Ovary (tissue), 10 donors: ENCODE measurements at places on chromosomes 1 and 21. TPM values are rescaled to one million over a fixed set of nuclear protein-coding genes. Genes with fewer than 3 reads are reported as not detected.

DNA sequence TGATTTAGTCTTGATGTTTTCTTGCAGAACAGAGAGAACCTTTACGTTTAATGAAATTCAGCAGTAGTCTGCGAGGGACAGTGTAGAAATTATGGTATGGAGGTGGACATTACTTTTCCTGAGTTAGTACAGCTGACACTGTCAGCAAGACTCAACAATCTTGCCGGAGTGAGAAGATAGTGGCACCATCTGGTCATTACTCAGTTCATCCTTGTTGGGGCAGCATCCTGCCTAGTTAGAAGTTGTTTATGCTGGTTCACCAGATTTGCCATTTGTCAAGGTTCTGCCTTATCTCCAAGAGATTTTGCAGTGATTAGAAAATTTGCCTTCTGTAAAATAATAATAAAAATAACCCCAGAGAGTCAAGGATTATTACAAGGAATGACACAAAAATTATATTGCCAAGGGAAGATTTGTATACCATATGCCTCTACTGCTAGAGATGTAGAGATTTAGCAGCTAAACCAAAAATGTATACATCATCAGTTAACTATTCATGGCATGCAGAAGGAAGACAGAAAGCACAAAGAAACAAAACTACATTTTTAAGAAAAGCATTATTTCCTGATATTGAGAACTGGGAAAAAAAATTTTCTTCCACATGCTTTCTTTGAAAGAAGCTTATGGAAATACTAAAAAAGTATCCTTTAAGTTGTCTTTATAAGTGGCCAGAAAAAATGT, 1967.4 kb downstream of the NCAM2 start:
- no peak for DNase-seq

DNA sequence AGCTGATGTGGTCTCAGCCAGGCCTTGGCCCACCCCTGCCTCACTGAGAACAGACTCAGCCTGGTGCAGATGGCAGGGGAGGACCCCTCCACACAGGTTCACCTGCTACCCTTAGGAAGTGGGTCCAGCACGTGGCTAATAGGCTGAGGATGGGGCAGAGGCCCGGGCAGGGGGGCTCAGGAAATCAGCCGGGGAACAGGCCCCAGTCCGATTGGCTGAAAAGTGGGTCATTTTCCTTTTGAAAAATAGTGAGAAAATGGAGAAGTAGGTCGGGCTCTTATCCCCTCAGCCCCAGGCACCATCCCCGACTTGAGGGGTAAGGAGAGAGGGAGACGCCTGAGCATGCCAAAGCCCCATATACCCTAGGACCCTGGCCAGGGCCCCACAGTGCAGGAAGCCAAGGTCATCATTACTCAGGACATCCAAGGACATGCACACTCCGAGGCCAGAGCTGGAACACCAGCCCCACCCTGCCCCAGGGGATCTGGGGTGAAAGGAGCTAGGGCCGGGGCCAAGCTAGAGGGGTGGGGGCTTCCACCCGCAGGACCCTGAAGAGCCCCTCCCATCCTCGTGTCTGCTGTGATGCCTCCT, 11.0 kb downstream of the DLGAP3 start:
- no peak for DNase-seq

GRCh38 chr1:169105434-169106094, 926 bp upstream of the ATP1B1 start:
- peak; percentile 72 for DNase-seq

TGFB2 gene
- 11.7 TPM for polyA plus RNA-seq

- DNase-seq, result no peak
Measured at GRCh38 chr1:154862907-154863306, 7.2 kb downstream of the KCNN3 start.

DNA sequence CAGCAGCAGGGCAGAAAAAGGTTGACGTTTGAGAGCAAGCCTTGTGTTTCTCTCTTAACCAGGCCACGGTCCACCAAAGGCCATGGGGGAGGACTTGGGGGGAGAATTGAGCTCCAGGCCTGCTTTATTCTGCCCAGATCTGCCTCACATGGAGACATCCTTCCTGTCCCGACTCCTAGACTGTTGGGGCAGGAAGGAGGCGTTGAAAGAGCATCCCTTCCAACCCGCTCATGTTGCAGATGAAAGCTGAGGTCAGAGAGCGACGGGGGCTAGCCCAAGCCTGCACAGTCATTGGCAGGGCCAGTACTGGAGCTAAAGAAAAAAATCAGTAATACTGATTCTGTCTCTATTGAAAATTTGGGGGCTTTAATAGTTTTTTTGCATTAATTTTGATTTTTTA, 46.6 kb downstream of the MYOM3 start:
- no peak for DNase-seq

- DNase-seq, result no peak
Measured at GRCh38 chr1:27333717-27334279, 8.0 kb upstream of the SYTL1 start.

- no peak for DNase-seq
Measured at GRCh38 chr1:226447932-226448665, 40.2 kb upstream of the PARP1 start.

- no peak for DNase-seq
Measured at GRCh38 chr1:92096317-92096716, 16.2 kb downstream of the BTBD8 start.

MYOG gene
- not detected for polyA plus RNA-seq

TNFRSF8 gene
- polyA plus RNA-seq, result 0.65 TPM

- no peak for DNase-seq
Measured at GRCh38 chr1:9418851-9419250, 120.4 kb upstream of the SLC25A33 start.

DNA sequence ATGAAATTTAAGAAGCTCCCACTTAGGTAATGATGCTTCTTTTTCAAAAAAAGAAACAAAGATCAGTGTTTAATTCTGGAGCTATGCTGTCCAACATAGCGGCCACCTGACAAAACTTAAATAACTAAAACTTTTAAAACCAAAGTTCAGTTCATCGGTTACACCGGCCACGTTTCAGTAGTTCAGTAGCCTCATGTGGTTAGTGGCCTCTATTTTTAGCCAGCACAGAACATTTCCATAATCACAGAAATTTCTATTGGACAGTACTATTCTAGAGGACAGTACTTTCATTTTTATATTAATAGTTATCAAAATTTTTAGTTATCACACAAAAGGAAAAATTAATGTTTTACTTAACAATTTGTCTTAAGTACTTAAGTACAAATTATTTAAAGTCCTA, 141.0 kb downstream of the USP25 start:
- DNase-seq, result no peak

HOOK1 gene
- polyA plus RNA-seq, result 0.21 TPM

DNA sequence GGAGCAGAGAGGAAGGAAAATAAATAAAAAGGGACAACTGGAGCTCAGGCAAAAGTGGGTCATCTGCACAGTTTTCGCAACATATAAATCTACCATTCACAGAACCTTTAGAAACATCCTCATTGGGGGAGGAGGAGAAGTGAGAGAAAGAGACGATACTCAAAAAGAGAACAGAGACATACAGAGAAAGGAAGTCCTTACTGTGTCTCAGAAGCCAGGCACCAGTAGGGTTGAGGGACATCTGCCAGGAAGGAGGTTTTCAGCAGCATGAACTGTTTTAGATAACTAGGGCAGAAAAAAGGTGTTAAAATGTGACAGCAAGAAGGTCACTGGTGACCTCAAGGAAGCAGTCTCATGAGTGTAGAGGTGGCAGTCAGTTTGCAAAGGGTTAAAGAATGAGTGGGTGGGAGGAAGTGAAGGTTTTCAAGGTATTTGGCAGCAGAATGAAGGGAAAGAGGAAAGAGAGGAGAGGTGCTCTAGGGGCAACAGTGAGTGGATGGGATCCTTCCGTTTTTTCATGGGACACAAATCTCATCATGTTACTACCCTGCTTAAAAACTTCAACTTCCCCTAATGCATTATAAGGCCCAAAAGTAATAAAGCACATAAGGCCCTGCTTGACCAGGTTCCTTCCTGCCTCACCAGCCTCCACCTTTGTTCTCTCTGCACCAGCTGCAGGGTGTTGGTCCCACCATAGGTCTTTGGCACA, 9.5 kb downstream of the JAK1 start:
- DNase-seq, result no peak

- DNase-seq, result no peak
Measured at GRCh38 chr1:230332061-230332460, 94.1 kb downstream of the PGBD5 start.

EXTL1 gene
- polyA plus RNA-seq, result 0.47 TPM
